ENCODE measurements at places on chromosomes 5 and 9.

- no peak for DNase-seq
Observed at GRCh38 chr5:72600391-72600981, 93.3 kb upstream of the ZNF366 start.

DNA sequence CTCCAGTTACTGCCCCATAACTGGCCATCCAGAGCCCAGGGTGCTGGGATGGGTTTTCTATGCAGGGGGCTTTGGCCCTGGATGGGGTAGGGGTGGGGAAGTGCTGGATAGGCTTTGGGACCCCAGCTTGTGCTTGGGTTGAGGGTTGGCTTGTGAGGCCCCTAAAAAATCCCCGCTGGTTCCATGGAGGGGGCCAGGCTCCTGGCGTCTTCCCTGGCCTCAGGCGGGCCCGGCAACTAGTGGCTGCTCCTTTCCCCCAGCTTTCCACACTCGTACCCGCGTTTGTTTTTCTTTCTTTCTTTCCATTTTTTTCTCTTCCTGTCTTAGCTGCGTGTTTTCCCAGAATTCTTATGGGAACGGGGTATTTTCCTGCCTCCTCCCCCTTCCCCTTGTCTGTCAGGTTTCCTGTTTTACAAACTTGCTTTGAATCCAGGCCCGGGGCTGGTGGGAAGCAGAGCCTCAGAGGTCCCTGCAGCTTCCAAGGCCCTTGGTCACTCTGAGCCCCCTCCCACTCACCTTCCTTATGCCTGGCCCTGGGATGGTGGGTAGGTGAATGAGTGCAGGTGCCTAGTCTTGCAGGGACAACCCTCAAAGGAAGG is 40.2 kb downstream of the RGS3 start:
- no peak for DNase-seq

DNA sequence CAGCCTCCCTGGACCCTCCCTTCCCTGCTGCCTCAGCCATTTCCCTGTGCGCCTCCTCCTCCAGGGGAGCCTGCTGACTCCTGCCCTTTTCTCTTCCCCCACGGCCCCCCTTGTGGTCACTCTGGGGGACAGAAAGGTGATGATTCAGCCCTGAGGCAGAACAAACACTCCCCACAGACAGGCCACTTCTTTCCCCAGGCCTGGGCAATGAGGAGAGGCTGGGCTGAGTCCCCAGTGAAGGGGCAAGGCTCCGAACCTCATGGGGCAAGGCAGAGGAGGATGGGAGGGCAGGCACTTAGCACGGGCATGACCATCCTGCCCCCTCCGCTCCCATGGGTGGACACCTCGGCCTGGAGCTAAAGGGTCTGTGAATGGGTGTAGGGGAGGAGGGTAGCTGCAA is 21.0 kb downstream of the CSF1R start:
- no peak for DNase-seq

DNA sequence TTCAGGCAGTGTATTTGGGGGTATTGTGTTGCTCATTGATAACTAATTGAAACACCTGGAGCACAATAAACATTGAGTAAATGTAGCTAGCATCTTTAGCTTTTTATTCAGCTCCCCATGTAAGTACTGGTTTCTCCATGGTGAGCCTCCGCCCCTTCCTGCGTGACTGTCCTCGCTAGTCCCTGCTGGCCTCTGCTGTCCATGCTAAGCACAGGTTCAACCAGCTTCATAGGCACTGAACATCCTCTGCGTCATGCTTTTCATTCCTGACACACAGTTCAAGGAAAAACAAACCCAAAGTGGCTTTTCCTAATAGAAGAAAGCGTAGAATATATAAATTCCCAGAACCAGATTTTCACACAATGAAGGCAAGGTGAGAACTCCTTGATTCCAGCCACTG is 27.3 kb upstream of the DAP start:
- no peak for DNase-seq

GRCh38 chr5:133799571-133800237 is 168.7 kb downstream of the C5orf15 start:
- DNase-seq: no peak

DNA sequence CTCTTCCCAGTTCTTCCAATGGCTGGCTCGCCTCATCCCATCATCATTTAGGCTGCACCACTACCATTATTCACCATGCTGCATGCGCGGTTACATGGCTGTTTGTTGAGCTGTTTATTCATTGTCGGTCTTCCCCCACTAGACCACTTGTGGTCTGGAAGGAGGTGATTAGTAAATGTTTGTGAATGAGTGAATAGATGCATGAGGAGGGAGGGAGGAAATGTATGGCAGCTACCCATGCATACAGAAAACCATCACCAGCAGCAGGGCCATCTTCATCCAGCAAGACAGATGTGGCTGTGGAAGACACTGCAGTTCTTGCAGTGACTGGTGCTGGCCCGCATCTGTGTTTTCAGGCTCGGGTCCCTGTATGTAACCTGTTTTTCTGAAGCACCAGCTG is 113.3 kb upstream of the SAP30L start:
- no peak for DNase-seq

GRCh38 chr9:26919698-26920097 is 27.1 kb upstream of the CAAP1 start:
- no peak for DNase-seq

- DNase-seq: no peak
Observed at GRCh38 chr5:143663872-143664271, 148.1 kb upstream of the HMHB1 start.

DNA sequence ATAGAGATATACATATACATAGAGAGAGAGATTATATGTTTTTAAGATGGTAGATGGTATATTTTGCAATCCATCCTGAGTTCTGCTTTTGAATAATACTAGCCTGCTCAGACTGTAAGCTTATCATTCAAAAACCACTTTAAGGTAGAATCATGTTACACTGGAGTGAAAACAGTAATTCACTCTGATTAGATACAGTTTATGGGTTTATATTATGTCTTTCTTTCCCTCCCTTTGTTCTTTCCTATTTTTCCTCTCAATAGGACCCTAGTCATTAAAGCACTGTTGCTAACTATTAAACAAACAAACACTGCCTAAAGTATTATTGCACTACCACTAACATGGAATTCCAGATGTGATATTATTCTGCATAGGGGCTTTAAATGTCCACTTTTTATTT is 202.0 kb downstream of the ADAMTSL1 start:
- no peak for DNase-seq

DNA sequence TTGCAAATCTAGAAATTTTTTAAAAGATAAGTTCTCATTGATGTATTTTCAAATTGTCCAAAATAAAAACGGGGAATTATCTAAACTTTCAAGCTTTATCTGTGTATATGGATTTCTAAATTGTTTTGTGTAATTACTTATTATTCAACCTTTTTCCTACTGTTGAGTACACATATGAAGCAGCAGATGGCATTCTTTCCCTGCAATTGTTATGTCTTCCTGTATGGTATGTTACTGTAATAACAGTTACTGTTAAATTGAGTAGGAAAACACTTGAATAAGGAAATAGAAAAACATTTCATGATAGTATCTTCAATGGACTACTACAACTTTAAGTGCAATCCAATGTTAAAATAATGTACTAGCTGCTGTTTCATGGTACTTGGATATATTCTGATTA is 124.8 kb downstream of the RANBP17 start:
- DNase-seq: no peak

- DNase-seq: no peak
Observed at GRCh38 chr5:107545486-107545885, 125.3 kb downstream of the EFNA5 start.

GRCh38 chr5:9381464-9381863 is 164.4 kb downstream of the SEMA5A start:
- no peak for DNase-seq

DNA sequence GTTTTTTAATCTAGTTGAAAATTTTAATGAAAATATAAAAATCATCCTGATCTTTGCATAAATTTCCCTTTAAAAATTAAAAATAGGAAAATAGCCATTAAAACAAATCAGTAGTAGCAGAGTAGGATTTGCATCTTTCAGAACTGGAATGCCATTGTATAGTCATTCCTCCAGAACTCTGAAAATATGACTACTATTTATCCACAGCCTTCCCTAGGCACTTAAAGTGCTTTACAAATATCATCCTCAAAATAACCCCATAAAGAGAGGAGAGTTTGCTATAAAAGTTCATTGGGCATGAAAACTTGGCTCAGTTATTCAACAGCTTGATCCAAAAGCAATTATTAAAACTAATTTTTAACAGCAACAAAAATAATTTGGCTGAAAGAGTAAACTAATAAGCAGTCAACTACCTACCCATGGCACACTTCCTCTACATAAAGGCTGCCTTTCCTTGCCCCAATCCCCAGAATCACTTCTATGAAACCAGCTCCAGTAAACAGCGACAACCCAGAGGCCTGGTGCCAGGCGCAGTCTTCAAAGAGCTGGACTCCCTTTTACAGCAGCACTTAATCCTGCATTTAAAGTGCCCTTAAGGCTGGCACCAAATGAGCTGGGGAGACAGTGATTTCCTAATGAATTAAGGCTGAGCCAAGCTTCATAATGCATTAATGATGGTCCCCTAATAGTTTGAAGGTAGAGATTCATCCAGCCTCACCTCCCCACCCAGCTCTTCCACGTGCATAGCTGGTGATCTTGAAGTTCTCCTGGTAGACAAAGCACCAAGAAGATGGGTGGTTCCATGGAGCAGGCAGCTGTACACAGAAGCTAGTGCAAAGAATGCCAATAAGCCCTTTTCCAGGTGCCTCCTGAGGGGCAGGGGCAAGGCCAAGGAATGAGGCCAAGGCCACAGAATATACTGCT is 36.1 kb downstream of the LHFPL2 start:
- no peak for DNase-seq

DNA sequence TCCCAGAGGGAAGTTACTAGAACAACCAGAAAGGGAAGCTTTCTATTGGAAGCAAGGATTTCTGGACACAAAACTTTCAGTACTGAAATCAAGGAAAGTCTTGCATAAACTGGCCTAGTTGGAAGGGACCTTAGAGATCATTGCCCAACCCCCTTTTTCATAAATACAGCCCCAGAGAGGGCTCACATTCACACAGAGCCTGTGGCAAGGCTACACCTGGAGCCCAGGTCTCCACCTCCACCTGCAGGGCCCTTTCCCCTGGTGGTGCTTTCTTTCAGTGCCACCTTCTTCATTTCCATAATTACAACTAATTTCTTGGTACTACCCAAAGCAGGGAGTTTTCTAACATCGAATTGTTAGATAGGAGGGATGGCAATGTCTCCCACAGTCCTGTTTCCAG is 85.7 kb downstream of the ADRB2 start:
- no peak for DNase-seq

- DNase-seq: no peak
Observed at GRCh38 chr5:84197538-84197937, 187.1 kb downstream of the EDIL3 start.

DNA sequence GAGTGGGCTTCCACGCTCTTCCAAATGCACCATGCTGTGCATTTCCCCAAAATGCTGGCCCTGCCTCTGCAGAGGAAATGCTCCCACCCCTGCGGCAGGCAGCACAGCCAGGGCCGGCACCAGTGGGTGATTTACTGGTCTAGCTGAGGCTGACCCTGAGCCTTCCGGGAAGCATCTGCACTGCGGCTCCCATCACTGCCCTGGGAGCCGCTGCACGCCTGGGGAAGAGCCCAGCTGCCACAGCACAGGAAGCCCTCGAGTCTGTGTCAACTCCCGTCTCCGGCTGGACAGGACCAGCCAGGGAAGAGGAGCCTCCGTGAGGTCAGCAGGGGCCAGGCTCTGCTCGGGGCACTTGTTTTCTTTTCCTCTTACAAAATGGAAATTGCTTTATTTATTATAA is 25.1 kb upstream of the EEIG1 start:
- DNase-seq: no peak

- DNase-seq: no peak
Observed at GRCh38 chr5:114700823-114701222, 339.0 kb downstream of the KCNN2 start.

GRCh38 chr5:176167800-176168199 is 70.4 kb upstream of the SIMC1 start:
- no peak for DNase-seq

- no peak for DNase-seq
Observed at GRCh38 chr9:22158927-22159346, 149.8 kb upstream of the CDKN2B start.

DNA sequence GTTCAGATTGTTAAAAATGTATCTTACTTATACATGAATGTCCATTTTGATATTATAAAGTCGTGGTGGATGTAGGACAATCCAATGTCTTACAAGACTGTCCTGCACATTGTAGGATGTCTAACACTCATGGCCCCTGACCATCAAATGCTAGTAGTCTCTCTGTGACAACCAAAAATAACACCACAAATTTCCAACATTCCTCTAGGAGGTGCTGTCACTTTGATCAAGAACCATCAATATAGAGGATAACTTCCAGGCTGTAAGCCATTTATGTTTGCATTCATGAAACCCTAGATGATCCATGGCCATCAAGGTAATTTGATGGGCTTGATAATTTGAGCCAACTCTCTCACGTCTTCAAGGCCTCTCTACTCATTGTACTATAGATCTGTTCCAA is 20.5 kb upstream of the ZFR start:
- DNase-seq: no peak

- no peak for DNase-seq
Observed at GRCh38 chr9:19252174-19252884, 21.8 kb downstream of the DENND4C start.

DNA sequence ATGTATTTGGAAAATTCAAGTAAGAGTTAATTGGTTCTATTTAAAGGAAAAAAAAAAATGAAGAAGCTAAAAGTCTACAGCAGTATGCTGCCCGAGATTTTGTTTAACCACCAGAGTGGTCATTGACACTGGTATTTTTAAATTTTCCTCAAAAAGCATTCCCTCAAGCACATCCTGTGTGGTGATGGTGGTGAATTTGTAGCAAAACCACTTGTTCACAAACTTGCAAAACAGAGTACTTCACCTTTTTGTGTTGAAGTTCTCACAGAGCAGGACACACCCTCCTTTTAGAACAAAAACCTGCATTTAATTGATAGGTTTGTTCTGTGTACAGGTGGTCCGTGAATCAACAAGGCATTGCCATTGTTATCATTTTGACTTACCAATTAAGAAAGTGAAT is 374.2 kb downstream of the EFNA5 start:
- no peak for DNase-seq

DNA sequence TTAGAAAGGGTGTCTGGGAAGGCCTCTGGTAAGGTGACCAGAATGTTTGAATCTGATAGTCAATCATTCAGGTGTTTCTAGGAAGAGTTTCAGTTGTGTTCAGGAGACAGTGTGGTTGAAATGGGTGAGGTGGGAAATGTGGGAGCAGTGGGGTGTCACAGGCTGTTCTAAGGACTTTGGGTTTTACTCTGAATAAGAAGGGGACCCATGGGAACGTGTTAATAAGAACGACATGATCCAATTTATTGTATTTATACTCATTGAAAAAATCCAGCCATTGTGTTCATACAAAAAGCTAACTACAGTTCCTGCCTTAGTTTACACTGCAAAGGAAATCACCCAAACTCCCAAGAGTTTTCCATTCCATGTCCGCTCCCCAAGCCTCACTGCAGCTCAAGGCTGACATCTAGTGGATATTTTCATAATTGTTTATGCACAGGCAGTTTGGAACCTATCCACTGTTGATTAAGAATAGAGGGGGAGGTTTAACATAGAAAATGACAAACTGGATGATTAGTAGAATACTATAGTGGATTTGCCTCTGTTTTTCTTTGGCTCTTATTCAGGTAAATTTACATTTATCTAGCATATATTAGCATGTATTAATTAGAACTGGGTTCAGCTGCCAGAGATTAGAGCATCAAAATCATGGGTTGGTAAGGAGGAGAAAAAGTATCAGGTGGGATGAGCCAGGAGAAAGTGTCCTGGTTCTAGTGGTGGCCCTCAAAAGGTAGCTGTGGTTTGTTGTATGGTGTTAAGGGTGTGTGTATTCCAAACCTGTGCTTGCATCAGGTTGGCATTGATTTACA is 17.7 kb downstream of the CAVIN4 start:
- DNase-seq: no peak

GRCh38 chr9:35526087-35526801 is 36.3 kb downstream of the RUSC2 start:
- no peak for DNase-seq

GRCh38 chr5:143207058-143207457 is 196.4 kb downstream of the NR3C1 start:
- no peak for DNase-seq
